ENCODE measurements at places on chromosomes 16 and 17.
A peak's percentile ranks its signal among the peaks of the same experiment; 100 is the strongest.

DNA sequence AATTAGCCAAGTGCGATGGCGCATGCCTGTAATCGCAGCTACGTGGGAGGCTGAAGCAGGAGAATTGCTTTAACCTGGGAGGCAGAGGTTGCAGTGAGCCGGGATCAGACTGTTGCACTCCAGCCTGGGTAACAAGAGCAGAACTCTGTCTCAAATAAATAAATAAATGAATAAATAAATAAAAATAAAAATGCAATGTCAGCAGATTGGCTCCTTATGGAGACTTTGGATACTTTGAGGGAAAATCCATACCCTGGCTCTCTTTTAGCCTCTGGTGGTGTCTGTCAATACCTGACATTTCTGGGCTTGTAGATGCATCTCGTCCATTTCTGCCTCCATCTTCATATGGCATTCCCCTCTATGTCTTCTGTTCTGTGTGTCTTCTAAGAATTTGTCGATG is 66.7 kb downstream of the RBFOX1 start:
- no peak for DNase-seq

- DNase-seq: no peak
These were observed 45.0 kb upstream of the CRISPLD2 start for GRCh38 chr16:84774810-84775209.

GRCh38 chr17:47275245-47275984 is 21.8 kb downstream of the ITGB3 start:
- DNase-seq: no peak

DNA sequence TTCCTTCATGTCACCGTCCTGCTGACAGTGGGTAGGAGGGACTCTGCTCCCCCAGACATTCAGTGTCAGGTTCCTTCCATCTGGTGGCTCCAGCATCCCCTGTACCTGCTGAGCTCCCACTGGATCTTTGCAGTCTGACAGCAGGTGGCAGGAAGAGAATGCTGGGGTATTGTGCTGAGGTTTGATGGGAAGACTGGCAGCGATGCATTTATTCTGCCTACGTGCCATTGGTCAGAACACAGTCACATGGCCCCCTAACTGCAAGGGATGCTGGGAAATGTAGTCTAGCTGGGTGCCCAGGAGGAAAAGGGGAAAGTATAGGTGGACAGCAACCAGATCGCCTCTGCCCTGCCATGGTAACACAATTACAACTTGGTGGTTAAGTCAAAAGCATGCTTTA is 44.4 kb downstream of the IRX3 start:
- no peak for DNase-seq

DNA sequence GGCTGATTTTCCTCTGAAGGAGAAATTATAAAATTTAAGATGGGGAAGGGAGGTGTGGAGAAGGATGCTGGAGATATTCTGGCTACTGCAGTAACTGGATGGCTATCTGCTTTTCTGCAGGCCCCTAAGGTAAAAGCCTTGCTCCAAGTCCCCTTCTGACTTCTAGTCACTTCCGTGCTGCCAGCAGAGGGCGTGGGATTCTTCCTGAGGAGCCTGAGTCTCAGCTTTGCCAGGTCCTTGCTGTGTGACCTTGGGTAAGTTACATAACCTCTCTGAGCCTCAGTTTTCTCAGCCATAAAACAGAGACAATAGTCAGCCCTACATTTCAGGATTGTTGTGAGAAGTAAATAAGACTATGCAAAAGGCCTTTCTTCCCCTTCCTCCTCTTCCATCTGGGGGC is 24.3 kb upstream of the TMEM220 start:
- no peak for DNase-seq

DNA sequence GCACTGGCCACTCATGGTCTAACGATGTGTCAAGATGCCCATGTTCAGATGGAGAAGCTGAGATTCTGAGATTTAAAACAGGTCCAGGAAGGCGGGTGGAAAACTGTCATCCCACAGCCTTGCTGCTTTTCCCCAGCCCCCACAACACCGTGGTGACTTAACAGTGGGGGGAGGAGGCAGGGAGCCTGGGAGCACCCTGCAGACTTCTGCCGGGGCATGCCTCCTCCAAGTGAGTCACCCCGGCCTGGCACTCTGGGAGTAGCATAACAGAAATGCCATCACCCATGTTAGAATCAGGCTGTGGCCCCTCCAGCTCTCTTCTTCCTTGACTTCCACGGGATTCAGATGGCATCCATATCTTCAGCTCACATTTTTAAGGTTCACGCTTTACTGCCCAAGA is 164.8 kb downstream of the CBLN1 start:
- DNase-seq: no peak

DNA sequence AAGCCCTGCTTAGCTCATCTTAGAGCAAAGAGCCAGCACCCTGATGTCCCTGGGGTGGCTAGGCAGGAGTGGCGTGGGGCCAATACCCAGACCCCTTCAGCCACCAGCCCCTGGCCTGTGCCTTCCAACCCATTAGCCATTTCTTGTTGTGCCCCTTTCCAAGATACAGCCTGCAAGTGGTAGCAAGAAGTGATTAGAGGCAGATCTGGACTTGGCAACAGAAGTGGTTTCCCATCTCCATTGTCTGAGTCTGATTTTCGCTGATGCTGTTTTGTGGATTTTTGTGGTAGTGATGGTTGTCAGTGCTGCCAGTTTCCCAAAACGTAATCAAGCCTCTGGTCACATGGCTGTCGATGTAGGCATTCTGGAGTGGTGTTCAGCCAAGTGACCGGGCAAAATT is 25.7 kb downstream of the PLCD3 start:
- no peak for DNase-seq

DNA sequence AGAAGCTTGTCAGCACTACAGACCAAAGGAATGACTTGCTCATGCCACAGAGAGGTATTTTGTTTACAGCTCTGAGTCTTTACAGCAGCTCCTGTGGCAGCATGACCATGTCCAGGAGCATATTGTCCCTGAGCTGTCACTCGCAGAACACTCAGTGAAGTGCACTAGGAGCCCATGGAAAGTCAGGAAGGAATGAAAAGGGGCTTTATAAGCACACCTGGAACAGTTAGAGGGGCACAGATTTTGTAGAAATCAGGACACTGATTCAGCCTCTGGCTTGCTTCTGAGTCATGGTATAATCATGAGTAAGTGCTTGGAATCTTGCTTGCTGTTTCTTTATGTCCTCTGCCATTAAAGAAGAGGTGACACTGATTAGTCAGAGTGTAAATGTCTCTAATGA is 41.0 kb downstream of the TADA2A start:
- DNase-seq: no peak

DNA sequence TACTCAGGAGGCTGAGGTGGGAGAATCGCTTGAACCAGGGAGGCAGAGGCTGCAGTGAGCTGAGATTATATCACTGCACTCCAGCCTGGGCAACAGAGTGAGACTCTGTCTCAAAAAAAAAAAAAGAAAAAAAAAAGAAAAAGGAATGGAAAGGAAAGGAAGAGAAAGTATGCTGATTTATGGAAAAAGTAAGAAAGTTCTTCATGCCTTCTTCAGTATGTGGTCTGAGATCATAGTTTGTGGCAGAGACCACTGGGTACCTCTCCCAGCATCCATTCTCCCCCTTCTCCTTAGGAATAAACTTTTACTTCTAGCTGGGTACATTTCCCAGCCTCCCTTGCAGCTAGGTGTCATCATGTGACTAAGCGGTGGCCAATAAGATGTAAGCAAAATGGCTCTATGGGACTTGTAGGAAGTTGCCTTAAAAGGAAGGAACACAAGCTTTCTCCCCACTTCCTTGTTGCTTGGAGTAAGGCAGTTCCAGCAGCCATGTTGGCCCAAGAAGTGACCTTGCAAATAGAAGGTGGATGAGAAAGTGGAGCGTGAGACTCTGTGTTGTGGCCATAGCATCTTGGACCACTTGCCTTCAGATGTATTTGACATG is 26.1 kb upstream of the XPO6 start:
- no peak for DNase-seq

- no peak for DNase-seq
These were observed 43.5 kb downstream of the SMPD3 start for GRCh38 chr16:68404736-68405345.

- DNase-seq: no peak
These were observed 520 bp downstream of the JPT2 start for GRCh38 chr16:1678500-1679098.

GRCh38 chr17:74759243-74759801 is 10.9 kb downstream of the NHERF1 start:
- DNase-seq: peak; percentile 85

- DNase-seq: peak; percentile 31
These were observed 6.2 kb downstream of the JPH3 start for GRCh38 chr16:87608400-87608985.

GRCh38 chr17:42286411-42287221 is 1.7 kb upstream of the STAT5A start:
- DNase-seq: no peak

DNA sequence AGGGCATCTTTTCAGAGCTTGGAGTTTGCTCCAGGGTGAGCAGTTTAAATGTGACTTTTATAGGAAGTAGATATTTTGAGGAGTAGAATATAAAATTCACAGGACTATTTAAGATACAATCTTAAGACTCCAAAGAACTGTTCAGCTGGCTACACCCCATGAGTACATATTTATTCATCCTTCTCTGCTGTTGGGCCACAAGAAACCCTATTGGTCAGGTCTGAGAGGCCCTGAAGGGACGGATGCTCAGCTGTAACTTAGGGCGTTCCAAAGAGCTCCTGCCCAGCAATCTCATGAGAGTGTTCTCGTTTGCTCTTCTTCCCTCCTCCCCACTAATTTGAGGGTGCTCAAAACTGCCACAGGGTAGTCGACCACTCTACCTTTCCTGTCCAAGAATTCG is 7.3 kb downstream of the ST6GALNAC2 start:
- DNase-seq: no peak

DNA sequence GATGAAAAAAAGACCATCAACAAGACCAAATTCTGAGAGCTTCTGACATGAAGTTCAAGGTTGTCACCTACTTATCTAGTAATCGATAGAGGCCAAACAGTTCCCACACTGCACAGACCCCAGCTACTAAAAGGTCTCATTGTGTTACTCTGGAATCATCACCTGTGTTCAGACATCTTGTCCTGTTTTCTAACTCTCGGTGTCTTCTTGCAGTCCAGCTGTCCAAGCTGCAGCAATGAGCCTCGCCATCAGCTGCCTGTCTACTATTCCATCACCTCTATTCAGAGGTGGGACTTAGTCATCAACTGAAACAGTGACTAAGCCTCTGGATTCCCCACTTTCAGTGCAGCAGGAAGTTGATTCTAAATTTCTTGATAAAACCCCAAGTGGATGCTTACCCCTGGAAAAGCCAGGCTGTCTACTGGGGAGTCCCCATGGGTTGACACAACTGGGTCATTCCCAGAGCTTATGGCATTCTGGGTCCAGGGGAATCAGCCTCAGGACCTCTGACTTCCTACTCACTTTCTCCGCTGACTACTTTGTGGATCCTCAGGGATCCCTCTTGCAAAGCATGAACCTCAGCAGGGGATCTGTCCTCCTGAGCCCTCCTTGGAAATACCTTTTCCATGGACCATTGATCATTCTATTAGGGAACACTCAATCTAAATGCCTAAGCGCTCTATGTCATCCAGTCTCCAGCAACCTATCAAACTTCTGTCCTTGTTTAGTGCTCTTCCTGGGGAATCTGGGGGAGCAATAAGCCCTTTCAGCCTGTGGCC is 46.5 kb downstream of the HNF1B start:
- DNase-seq: no peak

GRCh38 chr17:71558901-71559300 is 561.9 kb upstream of the SOX9 start:
- DNase-seq: no peak

- no peak for DNase-seq
These were observed 20.8 kb upstream of the ZNF423 start for GRCh38 chr16:49876716-49877129.

- no peak for DNase-seq
These were observed 5.5 kb upstream of the TM4SF5 start for GRCh38 chr17:4766201-4766600.

DNA sequence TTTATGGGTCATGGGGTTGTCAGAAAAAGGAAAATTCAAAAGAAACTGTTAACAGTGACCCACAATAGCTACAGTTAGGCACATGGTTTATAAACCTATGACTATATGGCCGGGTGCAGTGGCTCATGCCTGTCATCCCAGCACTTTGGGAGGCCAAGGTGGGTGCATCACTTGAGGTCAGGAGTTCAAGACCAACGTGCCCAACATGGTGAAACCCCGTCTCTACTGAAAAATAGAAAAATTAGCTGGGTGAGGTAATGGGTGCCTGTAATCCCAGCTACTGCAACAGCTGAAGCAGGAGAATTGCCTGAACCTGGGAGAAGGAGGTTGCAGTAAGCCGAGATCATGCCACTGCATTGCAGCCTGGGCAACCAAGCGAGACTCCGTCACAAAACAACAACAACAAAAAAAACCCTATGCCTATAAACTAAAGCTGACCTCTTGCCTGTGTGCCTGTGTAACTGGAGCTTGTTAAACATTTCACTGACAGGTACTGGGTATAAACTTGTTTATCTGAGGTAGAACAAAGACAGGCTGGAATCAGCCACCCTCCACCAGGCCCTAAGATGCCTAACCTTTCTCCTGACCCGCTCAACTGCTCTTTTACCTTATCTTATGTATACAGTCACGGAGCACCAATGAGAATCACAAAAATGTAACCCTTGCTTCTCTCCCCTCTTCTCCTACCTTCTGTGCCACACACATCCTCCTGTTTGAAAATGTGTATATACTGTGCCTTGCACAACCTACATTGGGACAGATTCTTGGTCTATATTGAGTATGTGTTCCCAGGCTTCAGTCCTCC is 62.9 kb upstream of the ATF7IP2 start:
- DNase-seq: no peak

DNA sequence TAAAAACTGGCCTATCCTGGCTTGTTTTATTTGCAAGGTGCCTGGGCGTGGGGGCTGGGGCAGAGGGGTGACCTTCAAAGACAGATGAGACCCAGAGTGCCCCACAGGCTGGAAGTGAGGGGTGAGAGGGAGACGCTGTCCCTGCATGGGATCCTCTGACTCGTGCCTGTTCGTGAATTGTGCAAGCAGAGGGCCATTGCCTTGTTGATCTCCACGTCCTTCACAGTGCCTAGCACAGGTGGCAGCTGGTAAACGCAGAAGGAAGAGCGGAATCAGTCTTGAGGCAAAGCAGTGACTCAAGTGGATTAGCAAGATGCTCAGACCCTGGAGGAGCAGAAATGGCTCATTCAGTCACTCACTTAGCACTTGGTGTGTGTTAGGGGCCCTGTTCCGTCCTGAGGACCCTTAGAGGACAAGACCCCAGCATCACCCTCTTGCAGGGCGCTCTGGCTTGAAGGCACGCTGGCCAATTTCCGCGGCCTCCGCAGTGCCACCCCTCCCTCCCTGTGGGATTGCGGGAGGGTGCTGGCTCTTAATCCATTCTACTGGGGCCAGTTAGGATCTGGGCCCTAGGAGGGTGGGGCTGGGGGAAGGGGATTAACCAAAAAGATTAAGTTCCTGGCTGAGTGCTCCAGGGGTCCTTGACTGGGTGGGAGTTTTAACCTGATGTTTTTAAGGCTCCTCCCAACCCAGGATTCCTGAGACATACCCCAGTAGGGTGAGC is 151.2 kb downstream of the CCDC182 start:
- no peak for DNase-seq

- no peak for DNase-seq
These were observed 82.9 kb downstream of the SSH2 start for GRCh38 chr17:29847118-29847517.

GRCh38 chr16:19116711-19117449 is 3.1 kb downstream of the ITPRIPL2 start:
- DNase-seq: no peak

Data from KG1 (cell line).